ENCODE measurements at places on chromosomes 6 and 20. TPM values are rescaled to one million over a fixed set of nuclear protein-coding genes. Genes with fewer than 3 reads are reported as not detected.
A peak's percentile ranks its signal among the peaks of the same experiment; 100 is the strongest.

Gene NOP56
- 216 TPM for total RNA-seq

DNA sequence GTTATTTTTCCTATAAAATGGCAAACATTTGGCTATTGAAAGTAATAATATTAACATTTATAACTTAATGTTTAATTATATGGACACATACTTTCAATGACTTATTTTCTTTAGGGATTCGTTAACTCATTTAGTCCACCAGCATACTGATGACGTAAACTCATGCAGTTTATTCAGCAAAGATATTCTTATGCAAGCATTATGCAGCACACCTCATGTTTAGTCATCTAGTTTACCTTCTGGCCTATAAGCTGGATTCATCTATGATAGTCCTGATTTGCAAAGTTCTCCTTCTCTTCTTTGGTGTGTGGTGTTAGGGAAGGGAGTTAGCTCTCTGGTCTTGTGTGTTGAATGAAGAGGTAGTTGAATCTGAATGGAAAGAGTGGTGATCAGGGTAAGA is 60.0 kb downstream of the OR2J2 start:
- no peak for DNase-seq

DNA sequence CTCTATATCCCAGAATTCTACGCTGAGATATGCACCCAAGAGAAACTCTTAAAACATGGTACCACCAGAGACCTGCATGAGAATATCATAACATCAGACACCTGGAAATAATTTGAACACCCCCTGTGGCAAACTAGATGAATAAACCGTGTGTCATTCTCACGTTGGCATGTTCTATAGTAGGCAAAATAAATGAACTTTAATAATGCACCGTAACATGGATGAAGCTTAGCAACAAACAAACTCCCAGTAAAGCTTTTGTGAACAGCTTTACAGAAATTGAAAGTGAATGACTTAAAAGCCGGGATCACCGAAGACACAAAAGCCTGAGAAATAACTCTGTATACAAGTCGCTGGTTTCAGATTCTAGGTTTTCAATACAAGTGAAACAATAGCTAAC is 1166.8 kb upstream of the CITED2 start:
- no peak for DNase-seq

DNA sequence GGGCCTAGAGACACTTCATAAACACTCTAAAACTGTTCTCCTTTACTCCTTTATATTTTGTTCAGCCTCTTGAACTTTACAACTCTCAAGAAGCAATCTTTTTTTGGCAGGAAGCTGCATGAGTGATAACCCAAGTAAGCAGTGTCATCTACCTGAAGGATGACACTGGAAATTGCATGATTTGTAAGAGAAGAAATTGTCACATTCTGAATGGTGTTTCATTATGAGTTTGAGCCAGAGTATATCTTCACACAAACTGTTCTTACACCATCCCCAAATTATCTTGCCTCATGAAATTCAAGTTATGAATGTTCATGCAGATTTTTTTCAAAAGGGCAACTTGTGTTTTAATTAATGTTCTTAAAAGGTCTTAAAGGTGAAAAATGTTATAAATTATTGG is 799.3 kb downstream of the TBC1D32 start:
- no peak for DNase-seq

Gene PRND
- not detected for total RNA-seq

Gene METTL24
- total RNA-seq, result 0.24 TPM

DNA sequence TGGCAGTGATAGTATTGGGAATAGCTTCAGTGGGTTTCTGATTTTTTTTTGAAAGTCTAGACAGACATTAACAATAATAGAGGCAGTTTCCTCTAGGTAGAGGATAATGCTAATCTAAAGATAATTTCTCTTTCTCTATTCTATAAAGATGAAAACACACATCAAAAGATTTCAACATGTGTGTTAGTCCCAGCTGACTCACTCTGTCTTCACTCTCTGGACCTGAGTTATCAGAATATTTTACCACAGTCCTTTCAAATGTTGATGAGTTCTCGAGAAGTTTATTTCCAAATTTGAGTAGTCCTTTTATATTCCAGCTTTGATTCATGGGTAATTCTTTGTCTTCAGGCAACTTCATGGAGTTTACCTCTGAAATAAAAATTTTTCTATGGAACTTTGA is 17.1 kb downstream of the RPRD1B start:
- no peak for DNase-seq

GRCh38 chr6:129686941-129687627 is 22.9 kb downstream of the ARHGAP18 start:
- DNase-seq, result peak; percentile 73

Gene CRYBG1
- 16.3 TPM for total RNA-seq

Gene OTOR
- total RNA-seq, result not detected

GRCh38 chr6:106460481-106460880 is 100.0 kb downstream of the CRYBG1 start:
- no peak for DNase-seq

Gene NKX2-4
- not detected for total RNA-seq

GRCh38 chr6:31474871-31475286 is 23.1 kb upstream of the MICB start:
- DNase-seq, result peak; percentile 63

GRCh38 chr6:160357088-160357487 is 8.9 kb downstream of the SLC22A3 start:
- no peak for DNase-seq

DNA sequence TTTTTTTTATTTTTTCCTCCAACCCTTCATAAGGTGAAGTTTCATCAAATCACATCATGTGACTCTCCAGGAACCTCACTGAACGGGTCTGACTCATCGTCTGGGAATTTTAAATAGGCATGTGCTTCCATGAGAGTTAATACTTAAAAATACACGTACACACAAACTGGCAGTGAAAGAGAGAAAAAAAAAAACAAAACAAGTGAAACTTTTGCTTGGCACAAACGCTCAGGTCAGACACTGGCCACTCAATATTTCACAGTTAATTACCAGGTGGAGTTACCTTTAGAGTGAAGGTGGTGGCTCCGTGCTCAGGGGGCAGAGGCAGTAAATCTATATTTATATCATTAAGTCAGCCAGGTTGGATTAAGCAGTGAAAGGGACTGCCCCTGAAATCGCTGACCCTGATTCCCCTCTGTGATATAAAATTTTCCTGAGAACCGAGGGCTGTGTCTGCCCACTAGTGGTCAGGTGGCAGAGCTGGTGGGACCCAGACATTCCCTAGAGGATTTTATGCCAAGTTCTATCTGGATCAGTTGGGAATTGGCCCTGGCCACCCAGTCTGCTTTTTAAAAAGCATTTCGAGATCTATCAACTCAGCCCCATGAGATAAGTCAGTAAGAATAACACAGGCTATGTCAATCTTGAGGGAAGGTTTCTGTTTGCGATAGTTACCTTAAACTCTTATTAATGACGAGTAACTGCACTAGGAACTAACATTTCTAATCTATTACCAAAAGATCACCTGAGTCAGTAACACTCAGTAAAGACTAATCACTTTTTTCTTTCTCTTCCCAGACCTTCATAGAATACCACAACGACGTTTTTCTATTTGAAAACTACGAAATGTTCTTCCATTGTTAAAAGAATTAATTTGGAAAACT is 259.1 kb downstream of the HDGFL1 start:
- no peak for DNase-seq

GRCh38 chr6:81750200-81750599 is 2.3 kb downstream of the TENT5A start:
- DNase-seq, result no peak

DNA sequence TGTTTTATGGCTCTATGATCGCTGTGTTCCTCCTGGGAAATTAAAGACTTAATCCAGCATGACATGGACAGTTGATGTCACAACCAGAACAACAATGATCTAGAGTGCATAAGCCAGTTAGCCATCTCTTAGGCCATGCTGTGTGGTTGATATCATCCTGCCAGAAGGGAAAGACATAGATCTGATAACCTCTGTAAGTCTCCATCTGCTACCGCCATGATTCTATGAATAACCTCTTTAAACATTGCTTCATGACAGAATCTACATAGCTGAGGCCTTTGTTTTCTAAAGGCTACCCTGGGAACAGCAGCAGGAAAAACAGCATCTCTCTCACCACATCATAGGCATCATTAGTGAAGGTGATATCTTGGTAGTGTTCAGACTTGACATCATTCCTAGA is 117.6 kb upstream of the PHACTR1 start:
- DNase-seq, result no peak

- DNase-seq, result no peak
Observed at GRCh38 chr6:33750244-33750991, 3.7 kb upstream of the IP6K3 start.

DNA sequence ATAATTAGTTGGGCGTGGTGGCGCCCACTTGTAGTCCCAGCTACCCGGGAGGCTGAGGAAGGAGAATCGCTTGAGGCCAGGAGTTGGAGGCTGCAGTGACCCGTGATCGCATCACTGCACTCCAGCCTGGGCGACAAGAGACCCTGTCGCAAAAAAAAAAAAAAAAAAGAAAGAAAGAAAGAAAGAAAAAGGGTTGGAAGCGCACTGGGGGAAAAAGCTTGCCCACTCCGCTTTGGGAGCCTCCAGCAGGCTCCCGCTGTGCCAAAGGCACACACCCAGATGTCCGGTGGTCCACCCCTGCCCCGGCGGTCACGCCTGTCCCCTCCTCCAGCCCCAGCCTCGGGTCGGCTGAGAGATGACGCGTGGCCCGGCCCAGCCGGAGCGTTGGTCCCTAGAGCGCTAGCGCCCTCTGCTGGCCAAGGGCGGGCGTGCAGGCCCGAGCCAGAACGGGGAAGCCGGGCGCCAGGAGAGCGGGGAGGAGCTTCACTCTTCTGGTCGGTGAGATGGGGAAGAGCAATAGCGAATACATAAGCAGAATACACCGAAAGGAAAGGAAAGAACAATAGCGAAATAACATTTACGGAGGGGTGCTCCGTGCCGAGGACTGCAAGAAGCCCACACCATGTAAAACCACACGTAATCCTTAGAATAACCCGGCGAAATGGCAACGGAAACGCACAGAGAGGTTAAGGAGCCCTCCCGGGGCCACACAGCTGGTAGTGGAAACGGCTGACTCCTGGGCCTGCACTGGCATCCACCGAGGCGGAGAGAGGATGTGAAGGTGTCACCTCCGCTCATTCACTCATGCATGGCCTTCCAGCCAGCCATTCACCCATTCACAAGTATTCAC is 41.7 kb downstream of the UBE2V1 start:
- peak; percentile 91 for DNase-seq

DNA sequence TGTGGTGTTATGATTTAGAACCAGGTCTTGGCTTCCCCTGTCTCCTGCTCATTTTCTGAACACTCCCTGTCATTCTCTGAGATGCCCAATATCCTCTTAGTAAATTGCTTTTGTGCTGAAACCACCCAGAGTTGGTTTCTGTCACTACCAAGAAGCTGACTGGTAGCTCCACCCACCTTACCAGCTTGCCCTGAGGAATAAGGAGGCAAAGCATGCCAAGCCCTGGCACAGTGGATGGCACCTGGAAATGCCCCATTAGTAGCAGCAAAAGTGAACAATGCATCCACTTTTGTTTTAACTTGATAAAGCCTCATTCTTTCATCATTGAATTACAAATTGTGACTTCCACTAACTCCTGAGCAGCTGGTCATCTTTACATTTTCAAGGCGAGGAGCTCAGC is 157.7 kb downstream of the CDC5L start:
- no peak for DNase-seq

DNA sequence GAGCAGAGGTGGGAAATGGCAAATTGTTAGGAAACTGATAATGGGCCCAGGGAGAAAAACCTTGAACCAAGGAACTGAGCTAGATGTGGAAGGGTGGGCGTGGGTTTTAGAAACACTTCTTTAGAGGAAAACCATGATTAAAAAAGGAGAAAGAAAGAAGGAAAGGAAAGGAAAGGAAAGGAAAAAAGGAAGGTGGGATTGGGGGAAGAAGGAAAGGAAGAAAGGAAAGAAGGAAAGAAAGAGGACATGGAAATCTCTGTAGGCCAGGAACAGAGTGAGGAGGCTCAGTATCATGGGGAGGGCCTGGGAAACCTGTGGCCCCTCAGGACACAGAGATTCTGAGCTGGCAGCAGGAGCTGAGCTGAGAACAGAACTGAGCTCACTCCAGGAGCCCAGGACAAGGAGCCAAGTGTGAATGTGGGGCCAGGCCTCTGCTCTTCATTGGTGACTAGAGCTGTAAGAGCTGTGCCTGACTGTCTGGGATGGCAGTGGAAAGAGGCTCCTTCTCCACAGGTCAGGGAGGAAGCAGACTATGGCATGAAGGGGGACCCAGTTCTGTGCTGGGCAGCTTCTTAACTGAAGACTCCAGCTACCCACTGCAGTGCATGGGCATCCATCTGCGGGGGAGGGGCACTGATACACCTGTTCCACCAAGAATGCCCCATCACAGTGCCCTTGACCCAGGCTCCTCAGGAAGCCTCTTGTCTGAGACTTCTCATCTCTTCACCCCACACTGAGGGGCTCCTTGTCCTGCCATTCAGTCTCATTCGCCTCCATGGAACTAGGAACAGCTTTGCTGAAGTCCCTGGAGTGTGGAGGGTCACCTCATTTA is 116.1 kb upstream of the BACH2 start:
- DNase-seq, result no peak

Gene ZSCAN16
- 7.7 TPM for total RNA-seq

GRCh38 chr20:19222520-19223040 is 10.1 kb downstream of the SLC24A3 start:
- no peak for DNase-seq

Gene POU5F1
- total RNA-seq, result not detected

- no peak for DNase-seq
Observed at GRCh38 chr6:44715925-44716324, 328.4 kb downstream of the CDC5L start.

- DNase-seq, result no peak
Observed at GRCh38 chr20:62138204-62138543, 5.0 kb downstream of the PSMA7 start.

DNA sequence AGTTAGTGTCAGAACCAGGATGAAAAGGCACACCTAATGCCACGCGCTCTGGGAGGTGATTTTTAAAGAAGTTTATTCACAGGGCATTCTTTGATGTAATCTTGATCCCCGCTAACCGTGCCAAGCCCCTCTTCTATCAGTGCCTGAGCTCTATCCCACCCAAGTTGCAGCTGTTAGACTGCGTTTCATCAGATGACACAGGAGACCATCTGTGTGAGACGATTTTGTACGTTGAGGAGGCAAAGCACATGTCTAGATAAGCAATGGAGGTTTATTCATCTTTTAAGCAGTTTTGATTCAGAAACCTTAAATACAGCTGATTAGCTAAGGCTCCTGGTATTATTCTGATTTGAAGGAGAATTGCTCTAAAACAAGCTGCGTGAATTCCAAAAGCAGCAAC is 18.6 kb downstream of the RNASET2 start:
- no peak for DNase-seq

Gene ETV7
- 1.7 TPM for total RNA-seq

DNA sequence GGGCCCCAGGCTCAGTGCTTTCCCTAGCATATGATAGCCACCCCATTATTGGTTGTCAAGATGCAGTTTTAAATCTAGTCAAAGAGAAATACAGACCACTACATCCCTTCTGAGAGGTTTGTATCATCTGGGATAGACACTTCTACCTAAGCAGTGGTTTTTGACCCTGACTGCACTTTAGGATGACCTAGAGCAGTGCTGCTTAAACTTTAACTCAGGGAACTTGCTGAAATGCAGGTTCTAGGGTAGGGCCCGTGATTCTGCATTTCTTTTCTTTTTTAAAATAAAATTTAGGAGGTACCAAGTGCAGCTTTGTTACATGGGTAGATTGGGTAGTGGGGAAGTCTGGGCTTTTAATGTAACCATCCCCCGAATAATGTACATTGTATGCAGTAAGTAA is 18.7 kb downstream of the TM9SF4 start:
- no peak for DNase-seq

Gene ACTR5
- total RNA-seq, result 14.4 TPM

All from natural killer cell (primary cell).